ENCODE measurements at places on chromosomes 11 and 22.

- no peak for DNase-seq
These were observed 438 bp upstream of the PLA2G3 start for GRCh38 chr22:31140746-31141145.

GRCh38 chr11:34407121-34407813 lies 31.5 kb upstream of the CAT start:
- no peak for DNase-seq

GRCh38 chr11:116118138-116118470 lies 613.9 kb upstream of the CADM1 start:
- no peak for DNase-seq

- peak; percentile 6 for DNase-seq
These were observed 91.1 kb downstream of the ATXN10 start for GRCh38 chr22:45762545-45763235.

DNA sequence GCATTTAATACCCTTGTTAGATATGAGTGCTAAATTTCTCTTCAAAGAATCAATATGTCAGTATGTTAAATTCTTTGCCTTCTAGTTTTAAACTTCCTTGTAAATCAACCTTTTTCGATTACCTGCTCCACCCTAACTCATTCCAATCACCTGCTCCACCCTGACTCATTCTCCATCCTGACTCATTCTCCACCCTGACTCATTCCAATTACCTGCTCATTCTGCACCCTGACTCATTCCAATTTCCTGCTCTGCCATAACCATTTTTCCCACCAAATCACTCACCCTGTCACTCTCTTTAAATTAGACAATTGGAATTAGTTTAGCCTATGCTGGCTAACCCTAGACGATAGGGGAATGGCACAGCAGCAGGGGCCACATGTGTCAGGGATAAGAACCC lies 519.5 kb upstream of the LRRC4C start:
- peak; percentile 25 for DNase-seq

- peak; percentile 90 for DNase-seq
These were observed at the start of gene PICK1 for GRCh38 chr22:38056969-38057891. Gene PICK1 (plus strand): TSS chr22:38057404. CDS start chr22:38057810, 406 bp downstream.

- no peak for DNase-seq
These were observed 118.1 kb downstream of the BARX2 start for GRCh38 chr11:129493746-129494145.

GRCh38 chr11:64112771-64113461 lies 53.0 kb downstream of the MACROD1 start:
- no peak for DNase-seq

GRCh38 chr11:74070723-74071492 lies 62.0 kb upstream of the UCP3 start:
- DNase-seq: no peak

GRCh38 chr11:123137431-123138224 lies 57.4 kb downstream of the CLMP start:
- DNase-seq: peak; percentile 94

DNA sequence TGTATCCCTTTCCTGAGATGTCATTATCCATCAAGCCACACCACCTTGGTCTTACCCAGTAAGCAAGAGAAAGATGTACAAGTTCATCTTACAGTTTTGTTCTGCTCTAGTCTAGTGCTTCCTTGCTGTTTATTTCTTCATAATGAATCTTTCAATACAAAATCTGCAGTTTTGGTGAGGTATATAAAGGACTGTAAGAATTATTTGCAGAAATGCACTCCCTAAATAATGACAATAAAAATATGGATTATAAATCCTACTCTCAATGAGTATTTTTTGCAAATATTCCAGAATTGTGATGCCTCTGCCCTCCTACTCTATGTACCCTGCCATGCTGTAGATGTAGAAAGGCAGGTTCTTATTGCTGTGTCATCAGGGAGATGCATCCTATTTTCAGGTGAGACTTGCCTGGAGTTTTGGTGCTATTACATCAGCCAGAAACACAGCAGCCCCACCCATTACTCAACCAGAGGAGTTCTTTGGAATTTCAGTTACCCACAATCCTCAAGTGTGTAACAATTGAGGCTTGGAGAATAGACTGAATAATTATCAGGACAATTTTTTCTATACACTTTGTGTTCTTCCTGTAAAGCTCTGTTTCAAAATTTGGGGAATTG lies at the start of gene OR10S1:
Gene OR10S1 (minus strand): TSS at position 51 of the 617 bp plus-strand sequence. CDS start 117 bp downstream, outside the sequence.
- no peak for DNase-seq

DNA sequence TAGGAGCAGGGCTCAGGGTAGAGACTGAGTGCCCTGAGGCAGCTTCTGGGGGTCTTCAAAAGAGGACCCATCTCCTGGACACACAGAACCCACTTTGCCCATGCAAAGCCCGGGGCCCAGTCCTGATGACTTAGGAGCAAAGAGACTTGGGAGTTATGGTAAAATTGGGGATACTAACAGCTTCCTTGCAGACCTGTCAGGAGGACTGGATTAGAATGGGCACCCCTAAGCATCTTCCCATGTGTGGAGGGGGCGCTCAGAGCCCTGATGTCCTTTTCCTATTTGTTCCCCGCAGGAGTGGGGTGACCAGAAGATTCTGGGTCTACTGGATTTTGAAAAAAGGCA lies 100.0 kb downstream of the WNT7B start:
- DNase-seq: no peak

DNA sequence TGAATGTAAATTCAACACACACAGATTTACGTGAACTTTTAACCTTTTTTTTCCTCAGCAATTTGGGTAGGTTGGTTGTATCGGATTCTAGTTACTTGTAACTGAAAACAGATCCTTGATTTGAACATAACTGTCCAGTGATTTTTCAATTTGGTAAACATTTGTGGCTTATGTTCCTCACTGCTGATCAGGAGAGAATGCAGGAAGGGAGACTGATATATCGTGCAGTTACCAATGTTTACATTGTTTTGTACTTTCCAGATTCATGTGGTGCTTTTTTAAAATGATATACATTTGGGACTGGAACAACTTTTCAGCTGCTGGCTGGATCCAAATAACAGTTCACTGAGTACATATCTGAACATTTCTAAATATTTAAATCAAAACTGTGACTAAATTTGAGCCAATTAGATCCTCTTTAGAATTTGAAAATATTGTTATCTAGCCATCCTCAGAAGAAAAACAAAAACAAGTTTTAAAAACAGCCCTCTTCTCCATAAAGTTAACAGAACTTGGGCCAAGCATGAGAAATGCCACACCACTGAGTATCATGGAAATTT lies 84.3 kb upstream of the MTMR2 start:
- DNase-seq: peak; percentile 32

- no peak for DNase-seq
These were observed 1231.7 kb downstream of the LRRC4C start for GRCh38 chr11:40227730-40228129.

GRCh38 chr11:65857500-65857852 lies 504 bp downstream of the CFL1 start:
- DNase-seq: no peak

- no peak for DNase-seq
These were observed 24.4 kb upstream of the CBX7 start for GRCh38 chr22:39176714-39177455.

DNA sequence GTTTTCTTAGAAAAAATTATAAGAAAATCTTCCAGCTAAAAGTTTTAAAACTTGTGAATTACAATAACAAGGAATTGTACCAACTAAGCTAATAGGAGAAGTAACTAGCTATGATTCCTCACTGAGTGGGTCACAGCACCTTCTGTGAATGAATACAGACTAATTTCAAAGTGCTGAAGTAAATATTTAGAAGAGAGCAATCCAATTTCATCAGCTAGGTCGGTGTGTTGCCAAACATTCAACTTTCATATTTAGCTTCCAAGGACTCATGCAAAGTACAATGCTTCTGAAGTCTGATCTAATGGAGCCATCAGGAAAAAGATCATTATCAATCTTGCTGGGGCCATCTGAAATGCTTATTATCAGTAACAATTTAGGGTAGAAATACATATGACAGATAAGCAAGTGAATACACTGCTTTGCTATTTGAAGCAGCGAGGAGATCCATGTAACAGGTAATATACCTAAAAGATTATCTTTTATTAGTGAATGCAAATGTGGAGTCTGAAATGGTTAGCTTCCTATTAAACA lies 750.6 kb upstream of the CCDC90B start:
- DNase-seq: no peak

- no peak for DNase-seq
These were observed 91.0 kb downstream of the TMPRSS5 start for GRCh38 chr11:113615098-113615497.

DNA sequence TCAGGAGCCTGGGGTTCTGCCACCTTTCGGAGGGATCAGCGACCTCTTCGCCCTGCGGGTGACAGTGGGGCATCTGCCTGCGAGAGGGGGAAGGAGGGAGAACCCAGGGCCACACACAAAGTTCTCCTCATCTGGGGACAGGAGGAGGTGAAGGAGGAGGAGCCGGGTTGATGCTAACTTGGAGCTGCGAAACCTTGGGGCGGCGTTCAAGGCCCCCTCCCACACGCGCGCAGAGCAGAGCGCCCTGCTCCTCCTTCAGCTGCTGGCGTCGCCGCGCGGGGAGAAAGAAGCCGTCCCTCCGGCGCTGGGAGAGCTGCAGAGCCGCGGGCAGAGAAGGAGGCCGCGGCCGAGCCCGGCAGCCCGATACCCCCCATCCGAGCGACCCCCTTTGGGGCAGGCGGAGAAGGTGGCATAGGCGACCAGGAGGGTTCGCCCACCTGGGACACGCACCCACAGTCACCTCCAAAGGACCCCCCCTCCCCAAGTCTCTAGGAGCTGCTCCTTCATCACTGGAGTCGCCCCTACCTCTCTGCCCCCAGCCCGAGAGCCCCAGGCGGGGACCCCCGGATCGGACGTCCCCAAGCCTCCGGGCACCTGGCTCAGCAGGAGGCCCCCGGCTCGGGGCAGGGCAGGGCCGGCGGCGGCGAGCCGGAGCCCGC lies at the start of gene RASD2:
Gene RASD2 (plus strand): TSS at position 237 of the 659 bp plus-strand sequence. CDS start 5,979 bp downstream, outside the sequence.
- DNase-seq: no peak

GRCh38 chr22:49210606-49211005 lies 617.1 kb downstream of the BRD1 start:
- no peak for DNase-seq

DNA sequence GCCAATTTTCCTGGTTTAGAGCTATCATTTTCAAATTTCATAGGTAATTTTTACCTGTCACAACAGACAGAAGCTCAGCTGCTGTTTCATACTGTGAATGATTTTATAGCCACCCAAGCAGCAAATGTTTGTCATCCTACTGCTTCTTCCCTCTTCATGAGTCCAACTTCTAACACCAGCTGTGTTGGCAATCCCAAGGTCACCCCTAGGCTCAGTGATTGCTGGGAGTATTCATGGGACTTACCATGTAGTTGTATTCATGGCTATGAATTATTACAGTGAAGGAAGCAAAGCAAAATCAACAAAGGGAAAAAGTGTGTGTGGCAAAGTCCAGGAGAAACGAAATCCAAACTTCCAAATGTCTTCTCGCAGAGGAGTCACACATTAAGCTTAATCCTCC lies 28.5 kb downstream of the CUL5 start:
- DNase-seq: no peak

DNA sequence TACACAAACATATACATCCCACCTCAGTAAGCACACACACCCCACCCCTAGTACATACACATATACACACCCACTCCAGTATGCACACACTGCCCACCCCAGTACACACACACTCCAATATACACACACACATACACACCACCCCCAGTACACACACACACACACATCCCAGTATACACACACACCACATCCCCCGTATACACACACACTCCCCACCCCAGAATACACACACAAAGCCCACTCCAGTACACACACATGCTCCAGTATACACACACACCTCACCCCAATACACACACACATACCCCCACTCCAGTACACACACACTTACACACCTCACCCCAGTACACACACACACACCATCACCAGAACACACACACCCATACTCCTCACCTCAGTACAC lies 7.4 kb downstream of the TECTA start:
- no peak for DNase-seq

DNA sequence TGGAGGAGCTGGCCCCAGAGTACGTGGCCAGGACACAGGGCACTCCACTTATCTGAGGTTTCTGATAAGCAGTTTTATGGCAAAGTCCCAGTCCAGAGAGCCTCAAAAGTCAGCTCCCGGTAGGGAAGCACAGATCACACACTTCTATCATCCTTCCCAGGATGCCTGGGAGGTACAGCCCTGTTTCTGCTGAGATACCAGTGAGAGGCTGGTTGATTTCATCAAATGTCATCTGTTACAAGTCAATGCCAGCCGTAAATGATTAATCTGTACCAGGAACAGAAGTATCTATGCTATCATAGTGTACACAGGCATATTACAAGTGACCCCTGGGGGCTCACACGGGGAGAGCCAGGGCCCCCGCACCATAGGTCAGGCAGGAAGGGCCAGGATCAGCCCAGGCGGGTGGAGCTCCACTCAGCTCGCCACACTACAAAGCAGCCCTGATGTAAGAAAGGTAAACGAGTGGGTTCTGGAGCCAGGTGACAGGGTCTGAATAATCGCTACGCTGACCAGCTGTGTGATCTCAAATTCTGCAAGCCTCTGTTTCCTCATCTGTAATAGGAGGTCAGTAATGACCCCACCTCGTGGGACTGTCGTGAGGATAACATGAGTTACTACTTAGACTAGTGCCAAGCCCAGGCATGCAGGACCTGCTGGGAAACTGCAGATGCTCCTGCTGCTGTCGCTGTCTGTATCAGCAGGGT lies 17.6 kb downstream of the PLA2G6 start:
- no peak for DNase-seq

DNA sequence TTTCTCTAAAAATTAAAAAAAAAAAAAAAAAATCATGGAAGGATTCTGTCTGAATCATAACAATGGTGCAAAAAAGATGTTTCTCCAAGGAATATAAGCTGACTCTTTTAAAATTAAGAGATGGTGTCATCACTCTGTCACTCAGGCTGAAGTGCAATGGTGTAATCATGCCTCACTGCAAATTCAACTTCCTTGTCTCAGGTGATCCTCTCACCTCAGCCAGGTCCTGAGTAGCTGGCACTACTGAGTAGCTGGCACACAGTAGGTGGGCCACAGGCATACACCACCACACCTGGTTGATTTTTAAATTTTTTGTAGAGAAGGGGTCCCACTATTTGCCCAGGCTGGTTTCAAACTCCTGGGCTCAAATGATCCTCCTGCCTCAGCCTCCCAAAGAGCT lies 54.8 kb upstream of the YPEL1 start:
- no peak for DNase-seq

DNA sequence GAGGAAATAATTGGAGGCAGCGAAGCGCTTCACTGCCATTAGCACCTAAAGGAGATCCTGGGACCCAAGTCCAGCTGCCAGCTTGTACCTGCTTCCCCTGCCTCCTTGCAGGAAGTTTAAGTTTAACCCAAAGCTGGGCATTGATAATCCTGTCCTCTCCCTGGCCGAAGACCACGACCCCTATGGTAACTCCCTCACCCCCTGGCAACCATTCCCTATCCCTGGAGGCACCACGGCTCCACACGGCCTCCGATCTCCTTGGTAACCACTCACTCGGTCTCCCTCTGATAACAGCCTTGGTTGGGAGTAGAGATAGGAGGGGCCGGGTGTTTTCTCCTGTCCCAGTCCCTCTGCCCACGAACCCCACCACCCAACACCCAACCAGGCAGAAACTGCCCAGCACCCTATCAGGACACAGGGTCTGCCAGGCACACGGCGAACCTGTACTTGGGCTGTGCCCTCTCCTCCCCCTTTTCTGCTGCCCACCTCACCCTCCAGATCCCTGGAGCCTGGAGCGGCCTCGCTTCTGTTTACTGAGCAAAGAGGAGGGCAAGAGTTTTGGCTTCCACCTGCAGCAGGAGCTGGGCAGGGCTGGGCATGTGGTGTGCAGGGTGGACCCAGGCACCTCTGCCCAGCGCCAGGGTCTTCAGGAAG lies 833 bp downstream of the NHERF4 start:
- no peak for DNase-seq
